ENCODE measurements at places on chromosomes 6 and 20. TPM values are rescaled to one million over a fixed set of nuclear protein-coding genes. Genes with fewer than 3 reads are reported as not detected.

The ZKSCAN4 gene
- total RNA-seq: 6.4 TPM

The SLC22A1 gene
- total RNA-seq: not detected

The HLA-DQA2 gene
- not detected for total RNA-seq

- no peak for ATAC-seq
These were observed 16.6 kb downstream of the DSE start for GRCh38 chr6:116387374-116387773.

The ADIG gene
- total RNA-seq: not detected

- no peak for ATAC-seq
These were observed 567.5 kb upstream of the IMPG1 start for GRCh38 chr6:76639941-76640340.

- no peak for ATAC-seq
These were observed 41.2 kb downstream of the ZHX3 start for GRCh38 chr20:41276317-41276751.

The ZNF292 gene
- 82.3 TPM for total RNA-seq

DNA sequence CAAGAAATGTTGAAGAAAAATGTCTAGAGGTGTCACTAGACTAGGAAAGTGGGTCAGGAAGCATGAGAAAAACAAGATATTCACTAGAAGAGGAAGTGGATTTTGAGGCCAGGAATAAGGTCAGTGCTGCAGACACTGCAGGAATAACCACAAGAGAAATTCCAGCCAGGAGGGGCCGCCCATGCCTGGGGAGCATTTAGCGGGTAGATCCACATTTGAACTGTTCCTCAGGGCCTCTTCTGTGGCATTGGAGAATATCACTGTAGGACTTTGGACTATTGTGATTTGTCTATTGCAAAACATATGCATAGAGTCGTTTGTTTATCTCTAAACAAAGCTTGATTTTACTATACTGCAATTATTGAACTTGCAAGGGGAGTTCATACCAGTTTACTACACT is 49.6 kb upstream of the CCDC28A start:
- no peak for ATAC-seq

The IBTK gene
- 42.3 TPM for total RNA-seq

DNA sequence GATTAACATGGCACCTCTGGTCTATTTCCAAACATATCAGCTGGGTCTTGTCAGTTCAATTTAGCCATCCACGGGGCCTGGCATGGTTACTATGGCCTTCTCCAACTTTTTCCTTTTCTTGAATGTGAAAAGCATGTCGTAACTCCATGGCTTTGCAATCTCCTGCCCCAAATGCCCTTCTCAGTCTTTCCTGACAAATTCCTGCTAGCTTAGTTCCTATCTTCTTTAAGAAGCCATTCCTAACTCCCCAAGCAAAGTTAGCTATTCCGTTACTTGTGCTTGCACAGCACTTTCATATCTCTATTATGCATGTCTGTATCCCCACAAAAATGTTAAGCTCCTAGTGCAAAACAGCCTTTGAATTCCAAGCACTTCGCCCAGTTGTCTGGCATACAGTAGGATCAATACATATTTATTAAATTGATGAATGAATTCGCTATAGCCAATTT is 105.6 kb downstream of the AIG1 start:
- no peak for ATAC-seq

The LY6G6D gene
- total RNA-seq: not detected

DNA sequence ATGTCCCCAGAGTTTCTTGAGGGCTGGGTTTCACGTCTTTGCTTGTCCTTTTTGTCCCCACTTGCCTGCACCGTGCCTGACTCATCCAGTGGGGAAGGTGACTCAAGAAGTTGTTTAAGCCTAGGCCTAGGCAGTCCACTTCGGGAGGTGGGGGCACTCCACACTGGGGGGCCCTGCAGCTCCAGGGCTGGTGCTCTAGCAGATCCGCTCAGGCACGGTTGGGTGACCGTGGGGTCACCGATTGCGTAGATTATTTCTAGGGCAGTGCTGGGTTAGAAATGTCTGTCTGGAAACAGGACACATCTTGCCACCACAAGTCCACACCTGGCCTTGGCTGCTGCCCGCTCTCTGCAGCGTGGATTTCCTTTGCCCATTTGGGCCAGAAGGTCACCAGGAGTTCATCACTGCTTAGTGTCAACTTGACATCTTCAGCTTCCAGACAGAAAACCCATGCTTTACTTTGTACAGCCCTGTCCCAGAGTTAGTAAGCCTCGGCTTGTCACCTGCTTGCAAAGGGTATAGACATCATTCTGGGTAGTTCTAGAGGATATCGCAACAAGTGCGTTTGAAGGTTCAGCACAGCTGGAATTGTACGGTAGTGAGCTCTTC is 13.6 kb upstream of the C20orf144 start:
- ATAC-seq: no peak

- no peak for ATAC-seq
These were observed 506.7 kb upstream of the MARCKS start for GRCh38 chr6:113350461-113350860.

- no peak for ATAC-seq
These were observed 137.1 kb downstream of the LY86 start for GRCh38 chr6:6725468-6726209.

GRCh38 chr20:58623579-58624473 is 27.3 kb upstream of the STX16 start:
- ATAC-seq: peak; percentile 96

GRCh38 chr6:72654071-72654621 is 32.3 kb downstream of the KCNQ5 start:
- ATAC-seq: no peak

The WFDC5 gene
- total RNA-seq: not detected

GRCh38 chr20:57742507-57743181 is 32.8 kb upstream of the PMEPA1 start:
- ATAC-seq: no peak

- ATAC-seq: no peak
These were observed 171.4 kb downstream of the GMPR start for GRCh38 chr6:16409531-16410441.

The EPB41L2 gene
- 57.2 TPM for total RNA-seq

GRCh38 chr20:42130810-42131596 is 512.8 kb upstream of the CHD6 start:
- no peak for ATAC-seq

- ATAC-seq: peak; percentile 34
These were observed 77.9 kb upstream of the RALY start for GRCh38 chr20:33915726-33916331.

- ATAC-seq: no peak
These were observed 3.6 kb upstream of the TOX2 start for GRCh38 chr20:43911066-43911465.

The PRDM13 gene
- not detected for total RNA-seq

DNA sequence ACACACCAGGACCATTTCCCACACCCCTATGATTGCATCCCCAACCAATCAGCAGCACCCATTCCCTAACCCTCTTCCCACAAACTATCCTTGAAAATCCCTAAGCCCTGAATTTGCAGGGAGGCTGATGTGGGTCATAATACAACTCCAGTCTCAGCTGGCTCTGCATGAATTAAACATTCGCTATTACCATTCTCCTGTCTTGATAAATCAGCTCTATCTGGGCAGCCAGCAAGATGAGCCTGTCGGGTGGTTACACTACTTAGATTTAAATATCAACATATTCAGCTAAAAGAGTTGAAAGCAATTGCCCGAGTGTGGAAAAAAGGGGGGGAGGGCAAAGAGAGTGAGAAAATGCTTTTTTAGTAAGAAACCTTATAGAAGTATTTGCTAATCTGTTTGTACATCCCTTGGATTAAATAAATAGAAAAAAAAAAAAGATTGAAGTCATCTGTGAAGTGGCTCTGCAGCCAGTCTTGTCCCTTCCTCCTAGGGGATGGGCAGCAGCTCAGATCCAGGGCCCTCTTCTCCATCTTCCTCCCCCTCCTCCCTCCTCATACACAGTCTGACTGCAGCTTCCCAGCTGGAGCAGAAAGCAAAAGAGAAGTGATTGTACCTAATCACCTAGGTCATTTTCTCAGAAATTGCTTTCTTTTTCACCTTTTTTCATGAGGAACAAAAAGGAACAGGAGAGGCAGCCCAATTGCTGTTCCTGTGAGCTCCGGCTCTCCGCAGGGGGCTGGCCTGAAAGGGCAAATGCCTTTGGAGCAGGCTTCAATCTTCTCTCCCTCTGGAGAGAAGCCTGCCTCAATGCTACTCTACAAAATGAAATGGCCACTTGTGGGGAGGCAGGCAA is 356.6 kb upstream of the SULF2 start:
- no peak for ATAC-seq

- ATAC-seq: no peak
These were observed 754.8 kb upstream of the DEFB115 start for GRCh38 chr20:30502670-30503069.

GRCh38 chr6:102390541-102390940 is 997.0 kb downstream of the GRIK2 start:
- no peak for ATAC-seq

DNA sequence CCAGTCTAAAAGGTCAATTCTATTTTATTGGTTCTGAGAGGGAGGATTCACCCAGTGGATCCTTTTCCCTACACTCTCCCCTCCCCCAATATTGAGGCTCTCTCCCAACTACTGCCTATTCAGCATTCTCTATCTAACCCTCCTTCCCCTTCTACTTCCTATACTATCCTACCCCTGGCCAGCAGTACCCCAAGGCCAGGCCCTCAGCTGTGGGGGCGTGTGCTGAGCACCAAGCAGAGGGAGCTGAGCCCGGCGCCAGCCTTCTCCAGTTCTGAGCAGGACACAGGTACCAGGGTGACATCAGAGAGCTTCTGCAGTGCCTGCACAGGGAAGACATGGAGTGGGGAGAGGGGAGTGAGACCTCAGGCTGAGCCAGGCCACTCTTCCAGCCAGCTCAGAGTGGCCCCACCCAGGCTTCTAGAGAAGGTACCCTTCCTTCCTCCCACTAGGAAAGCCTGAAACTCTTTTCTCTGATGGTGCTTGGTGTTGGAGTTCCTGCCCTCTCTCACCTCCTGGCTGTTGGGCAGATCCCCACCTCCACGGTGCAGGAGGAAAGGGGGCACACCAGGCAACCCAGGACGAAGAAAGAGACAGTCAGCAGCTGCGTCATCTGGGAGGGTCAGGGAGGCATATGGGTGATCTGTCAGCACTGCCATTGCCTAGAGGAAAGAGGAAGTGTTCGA is 1.9 kb downstream of the DDAH2 start:
- ATAC-seq: no peak

DNA sequence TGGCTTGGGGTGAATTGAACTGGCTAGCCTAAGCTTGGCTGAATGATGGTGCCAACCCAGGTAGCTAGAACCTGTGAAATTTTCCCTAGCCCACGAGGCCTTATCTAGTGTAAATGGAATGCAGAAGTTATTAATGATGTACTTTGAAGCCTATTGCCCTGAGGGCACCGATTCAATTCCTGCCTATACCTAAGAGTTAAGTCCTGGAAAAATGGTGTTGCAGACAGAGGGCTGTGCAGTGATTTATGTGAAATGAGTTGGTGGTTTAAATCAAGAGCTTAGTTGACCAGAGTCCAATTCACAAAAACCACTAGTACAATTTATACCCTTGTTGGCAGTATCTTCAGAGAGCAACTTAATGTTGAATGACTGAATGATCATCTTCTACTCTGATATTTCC is 373.8 kb upstream of the JAG1 start:
- no peak for ATAC-seq

GRCh38 chr6:79081663-79082062 is 3.6 kb upstream of the PHIP start:
- ATAC-seq: no peak

GRCh38 chr6:36350681-36351571 is 14.2 kb upstream of the BNIP5 start:
- peak; percentile 25 for ATAC-seq

- no peak for ATAC-seq
These were observed 107.7 kb upstream of the JAG1 start for GRCh38 chr20:10781526-10781925.

- no peak for ATAC-seq
These were observed 40.3 kb downstream of the ERMARD start for GRCh38 chr6:169791721-169792131.

DNA sequence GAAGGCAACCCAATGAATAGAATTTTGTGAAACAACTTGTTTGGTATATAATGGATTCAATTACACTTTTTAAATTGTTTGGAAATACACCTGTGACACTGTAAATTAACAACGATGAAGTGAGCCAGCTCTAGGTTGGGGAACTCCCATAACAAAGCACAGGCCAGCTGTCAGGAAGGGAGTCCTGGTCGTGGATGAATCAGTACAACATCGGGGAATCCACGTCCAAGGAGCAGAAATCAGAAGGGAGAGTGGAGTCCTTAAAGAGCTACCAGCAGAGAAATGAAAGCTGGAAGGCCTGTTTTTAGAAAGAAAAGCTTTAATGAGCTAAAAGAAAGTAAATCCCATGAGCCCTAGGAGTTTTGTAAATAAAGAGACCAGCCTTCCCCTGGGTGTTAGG is 223.1 kb upstream of the SLC35B3 start:
- ATAC-seq: no peak

GRCh38 chr20:34124469-34125249 is 12.6 kb upstream of the EIF2S2 start:
- no peak for ATAC-seq

The AGER gene
- 1.4 TPM for total RNA-seq

DNA sequence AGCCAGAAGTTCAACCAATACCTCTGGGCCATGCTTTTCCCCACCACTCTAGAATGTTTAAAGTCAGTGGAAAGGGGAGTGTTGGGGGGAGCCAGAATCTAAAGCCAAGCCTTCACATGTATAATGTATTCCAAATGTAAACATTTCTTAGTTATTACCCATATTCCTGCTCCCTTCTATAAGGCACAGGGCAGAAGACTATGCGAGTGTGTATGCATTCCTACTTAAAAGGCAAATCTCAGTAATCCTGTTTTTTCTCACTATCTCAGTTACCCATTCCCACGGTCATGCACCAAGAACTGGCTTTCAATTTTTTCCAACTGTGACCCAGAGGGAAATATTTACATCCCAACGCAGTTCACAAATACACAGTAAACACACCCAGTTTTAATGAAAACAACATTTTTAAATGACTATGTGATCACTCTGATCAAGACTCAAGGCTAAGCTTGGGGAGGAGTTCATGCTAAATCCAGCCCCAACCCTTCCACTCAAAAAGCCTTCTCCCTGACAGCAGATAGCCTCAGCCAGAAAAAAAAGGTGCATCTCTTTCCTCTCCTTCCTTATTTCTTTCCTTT is 57.5 kb downstream of the EPB41L2 start:
- ATAC-seq: no peak

The UTRN gene
- total RNA-seq: 251 TPM
